Lung (tissue), 17 donors: ENCODE measurements at places on chromosomes 3 and 15.

- peak; percentile 70 for DNase-seq
Measured at GRCh38 chr3:78734048-78734637, 1033.7 kb downstream of the ROBO1 start.

GRCh38 chr15:71997691-71998090 lies 120.3 kb downstream of the MYO9A start:
- no peak for DNase-seq

DNA sequence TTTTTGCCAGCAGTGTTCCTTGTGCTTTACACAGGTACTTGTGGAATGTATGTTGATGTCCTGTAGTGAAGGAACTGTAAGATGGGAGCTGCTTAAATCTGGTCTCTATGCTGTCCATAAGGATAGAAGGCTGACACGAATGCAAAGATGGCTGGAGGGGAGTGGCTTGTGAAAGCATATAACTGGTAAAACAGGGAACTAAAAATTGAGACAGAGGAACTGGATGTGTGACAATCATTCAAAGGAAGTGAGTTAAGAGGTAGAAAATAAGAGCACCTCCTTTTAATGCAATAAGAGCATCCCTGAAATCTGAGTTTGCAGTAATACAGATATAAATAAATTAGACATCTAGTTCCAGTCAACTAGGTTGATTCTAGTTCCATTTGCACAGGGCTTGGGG lies 35.2 kb downstream of the RNF13 start:
- DNase-seq: no peak

DNA sequence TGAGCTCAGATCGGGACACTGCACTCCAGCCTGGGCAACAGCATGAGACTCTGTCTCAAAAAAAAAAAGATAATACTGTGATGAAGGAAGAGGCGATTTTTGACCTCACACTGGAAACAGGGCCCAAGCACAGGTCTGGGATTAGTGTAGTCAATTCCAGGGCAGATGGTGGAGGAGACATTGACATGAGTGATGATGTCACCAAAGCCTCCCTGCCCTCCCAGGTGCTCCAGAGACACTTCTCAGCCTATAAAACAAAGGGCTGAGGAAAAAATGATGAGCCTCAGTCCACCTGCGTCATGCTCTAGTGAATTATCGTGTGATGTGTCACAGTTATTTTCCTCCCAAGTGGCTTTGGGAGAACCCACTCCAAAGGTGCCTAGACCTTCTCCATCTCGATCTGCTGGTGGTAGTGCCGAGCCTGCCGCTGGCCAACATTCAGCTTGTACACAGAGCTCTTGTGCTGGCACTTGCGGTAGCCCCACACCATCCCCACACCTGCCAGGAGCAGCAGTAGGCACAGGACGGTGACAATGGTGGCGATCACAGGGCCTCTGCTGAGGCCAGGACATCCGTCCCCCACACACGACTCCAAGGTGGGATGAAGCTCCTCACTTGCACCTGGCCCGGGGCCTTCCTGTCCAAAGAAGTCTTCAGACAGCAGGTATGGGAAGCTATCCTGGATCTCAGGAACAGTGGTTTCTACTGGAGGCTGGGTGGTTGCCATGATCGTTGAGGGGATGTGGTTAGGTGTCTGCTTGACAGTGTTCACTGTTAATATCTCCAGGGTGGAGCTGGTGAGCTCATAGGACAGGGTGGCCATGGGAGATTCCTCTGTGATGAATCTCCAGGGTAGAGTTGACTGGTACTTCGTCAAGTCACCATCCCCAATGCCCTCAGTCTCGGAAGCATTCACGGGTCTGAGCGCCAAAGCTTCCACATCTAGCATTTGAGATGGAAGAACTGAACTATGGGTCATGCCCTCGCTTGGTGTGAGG lies 38.8 kb downstream of the CRTAP start:
- no peak for DNase-seq

- no peak for DNase-seq
Measured at GRCh38 chr3:85003479-85003878, 44.7 kb downstream of the CADM2 start.

DNA sequence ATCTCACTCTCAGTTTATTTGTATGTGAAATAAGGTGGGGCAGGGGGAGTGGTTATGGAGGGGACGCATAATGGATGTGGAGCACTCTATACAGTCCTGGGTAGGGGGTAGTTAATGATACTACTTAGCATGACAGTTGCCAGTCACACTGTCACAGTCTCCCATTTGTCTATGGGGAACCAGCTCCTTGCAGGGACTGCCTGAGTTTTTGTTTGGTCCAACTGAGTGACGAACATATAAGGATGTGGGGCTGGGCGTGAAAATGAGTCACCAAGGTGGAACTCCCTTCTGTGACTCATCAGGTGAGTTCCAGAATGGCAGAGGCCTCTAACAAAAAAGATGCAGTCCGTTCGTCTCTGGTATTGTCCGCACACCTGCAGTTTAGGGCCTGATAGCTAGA lies 235.3 kb upstream of the ST8SIA2 start:
- DNase-seq: no peak

DNA sequence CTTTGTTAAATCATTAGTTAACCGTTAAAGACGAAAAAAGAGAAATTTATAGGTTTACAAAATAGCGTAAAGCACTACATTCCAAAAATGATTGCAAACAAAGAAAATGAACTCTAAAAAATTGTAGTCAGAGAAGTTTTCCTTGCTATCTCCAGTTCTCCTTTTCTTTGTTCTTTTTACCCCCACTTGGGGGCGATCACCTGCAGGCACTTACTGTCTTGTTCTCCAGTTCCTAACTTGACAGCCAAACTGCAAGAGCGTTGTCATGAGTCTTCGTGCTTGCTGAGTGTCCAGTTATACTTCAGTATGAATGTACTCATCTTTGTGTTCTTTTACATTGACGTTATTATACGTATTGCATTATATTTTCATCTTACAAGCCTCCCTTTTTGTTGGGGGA lies 54.5 kb downstream of the CHD2 start:
- DNase-seq: no peak
